ENCODE measurements at places on chromosomes 5 and 9.
A peak's percentile ranks its signal among the peaks of the same experiment; 100 is the strongest.

GRCh38 chr5:149912226-149912871 lies 32.2 kb downstream of the PDE6A start:
- DNase-seq: no peak

- peak; percentile 80 for DNase-seq
Observed at GRCh38 chr5:93602241-93603077, 19.4 kb downstream of the NR2F1 start.

- no peak for DNase-seq
Observed at GRCh38 chr9:134663084-134663483, 21.5 kb downstream of the COL5A1 start.

- no peak for DNase-seq
Observed at GRCh38 chr9:98154678-98155077, 35.7 kb upstream of the TRIM14 start.

DNA sequence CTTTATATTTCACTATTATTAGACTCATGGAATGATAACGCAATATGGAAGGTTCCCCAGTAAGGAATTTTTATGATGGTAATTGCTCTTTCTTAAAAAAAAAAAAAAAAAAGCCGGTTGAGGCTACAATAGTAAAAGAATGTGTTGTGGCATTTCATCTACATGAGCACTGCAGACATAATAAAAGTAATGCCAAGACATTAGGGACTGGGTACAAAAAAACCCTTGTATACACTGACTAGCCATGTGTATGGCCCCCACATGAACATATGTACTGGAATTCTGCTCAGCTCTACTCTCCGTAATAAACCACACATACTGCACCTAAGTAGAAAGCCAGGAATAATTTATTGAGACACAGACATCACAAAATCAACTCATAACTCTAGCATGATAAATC lies 218.4 kb downstream of the ADAMTS6 start:
- DNase-seq: no peak

DNA sequence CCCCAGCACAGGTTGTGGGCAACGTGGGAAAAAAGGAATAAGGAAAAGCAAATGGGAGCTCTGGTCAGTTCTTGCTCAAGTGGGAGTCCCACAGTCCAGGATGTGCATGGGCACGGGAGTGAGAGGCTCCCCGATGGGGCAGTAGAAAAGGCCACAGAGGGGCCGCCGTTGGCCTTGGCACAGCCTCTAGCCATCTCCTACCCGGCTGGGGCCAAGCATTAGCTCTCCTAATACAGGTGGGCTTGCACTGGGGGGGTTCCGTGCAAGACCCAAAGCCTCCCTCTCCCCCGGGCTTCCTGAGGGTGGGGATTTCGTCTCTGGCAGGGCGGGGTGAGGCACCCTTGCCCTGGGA lies 212.2 kb upstream of the MVB12B start:
- DNase-seq: no peak

- peak; percentile 32 for DNase-seq
Observed at GRCh38 chr5:119022017-119022745, 33.8 kb upstream of the DTWD2 start.

DNA sequence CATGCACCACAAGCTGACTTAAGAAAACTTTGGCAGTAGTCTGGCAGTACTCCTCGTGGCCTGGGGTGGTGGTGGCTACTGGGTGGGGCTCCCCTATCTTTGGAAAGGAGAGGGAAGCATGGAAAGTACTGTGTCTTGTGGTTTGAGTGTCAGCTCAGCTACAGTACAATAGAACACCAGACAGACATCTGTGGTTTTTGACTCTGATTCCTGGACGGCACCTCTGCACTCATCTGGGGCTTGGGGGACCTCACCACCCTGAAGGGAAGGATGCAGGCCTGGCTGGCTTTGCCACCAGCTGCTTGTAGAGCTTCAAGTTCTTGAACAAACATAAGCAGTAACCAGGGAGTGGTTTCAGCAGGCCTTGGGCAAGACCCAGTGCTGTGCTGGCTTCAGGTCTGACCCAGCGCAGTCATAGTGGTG lies 40.6 kb downstream of the TNFSF8 start:
- no peak for DNase-seq

- no peak for DNase-seq
Observed at GRCh38 chr9:8071445-8071798, 271.8 kb upstream of the DMAC1 start.

DNA sequence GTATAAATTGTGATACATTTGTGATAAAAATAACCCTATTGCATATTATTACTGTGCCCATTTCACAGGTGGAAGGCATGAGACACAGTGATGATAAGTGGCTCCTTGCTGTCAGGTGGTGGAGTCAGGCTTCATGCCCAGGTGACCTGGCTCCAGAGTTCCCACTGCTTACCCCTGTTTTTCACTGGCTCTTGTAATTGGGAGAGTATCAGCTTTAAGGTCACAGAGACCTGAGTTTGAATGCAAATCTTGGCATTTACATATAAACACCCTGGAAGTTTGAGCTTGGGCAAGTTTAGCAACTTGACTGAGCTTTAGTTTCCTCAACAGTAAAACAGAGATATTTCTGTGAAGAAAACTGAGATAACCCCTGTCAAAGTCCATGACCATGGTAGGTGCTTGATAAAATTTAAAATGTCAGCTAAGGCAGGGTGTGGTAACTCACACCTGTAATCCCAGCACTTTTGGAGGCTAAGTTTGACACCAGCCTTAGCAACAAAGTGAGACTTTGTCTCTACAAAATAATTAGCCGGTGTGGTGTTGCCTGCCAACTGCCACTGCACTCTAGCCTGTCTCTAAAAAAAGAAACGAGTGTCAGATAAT lies 29.2 kb downstream of the MAT2B start:
- DNase-seq: no peak

DNA sequence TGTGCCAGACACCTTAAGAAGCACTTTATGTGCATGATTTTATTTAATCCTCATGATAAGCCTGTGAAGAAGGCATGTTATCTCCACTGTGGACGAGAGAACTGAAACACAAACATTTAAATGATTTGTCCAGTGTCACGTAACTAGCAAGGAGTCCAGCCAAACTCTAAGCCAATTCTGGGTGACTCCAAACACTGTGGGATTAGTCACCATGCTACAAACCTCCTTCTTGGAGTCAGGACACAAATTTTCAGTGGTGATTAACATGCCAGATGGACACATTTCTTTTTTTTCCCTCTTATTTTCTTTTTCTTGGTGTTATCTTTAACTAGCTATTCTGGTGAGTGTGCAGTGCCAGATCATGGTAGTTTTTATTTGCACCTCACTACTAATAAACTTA lies 316.8 kb downstream of the NDUFS4 start:
- DNase-seq: no peak

DNA sequence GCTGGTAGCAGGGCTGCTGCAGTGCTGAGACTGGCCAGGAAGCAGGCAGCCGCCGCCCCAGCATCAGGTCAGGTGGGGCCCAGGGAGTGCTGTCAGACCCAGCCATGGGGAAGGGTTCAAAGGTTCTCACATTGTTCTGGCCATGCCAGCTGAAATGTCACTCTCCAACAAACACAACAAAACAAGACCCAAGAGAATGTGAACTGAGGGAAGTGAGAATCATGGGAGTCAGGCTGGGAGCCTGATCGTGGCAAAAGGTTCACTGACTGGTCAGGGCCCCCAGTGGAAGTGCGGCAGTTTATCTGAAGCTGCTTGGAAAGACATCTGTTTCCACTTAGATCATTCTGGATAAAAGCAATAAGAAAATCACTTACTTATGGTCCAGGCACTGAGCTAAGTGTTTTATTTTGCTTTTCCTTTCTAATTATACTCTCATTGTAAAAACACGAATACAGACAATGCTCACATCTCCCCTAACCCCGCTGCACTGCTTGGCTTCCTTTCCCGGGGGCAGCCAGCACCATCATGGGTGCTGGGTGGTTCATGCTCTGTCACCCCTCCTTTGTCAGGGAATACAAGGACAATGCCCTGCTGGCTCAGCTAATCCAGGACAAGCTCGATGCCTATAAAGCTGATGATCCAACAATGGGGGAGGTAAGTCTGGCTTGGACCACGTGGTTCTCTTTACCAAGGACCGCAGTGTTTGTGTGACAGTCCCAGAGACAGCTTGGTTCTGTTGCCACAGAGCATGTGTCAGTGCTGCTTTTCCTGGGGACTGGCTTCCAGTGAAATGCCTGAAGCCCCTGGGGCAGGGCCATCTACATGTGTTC lies 41.9 kb upstream of the CFAP157 start:
- DNase-seq: peak; percentile 23

DNA sequence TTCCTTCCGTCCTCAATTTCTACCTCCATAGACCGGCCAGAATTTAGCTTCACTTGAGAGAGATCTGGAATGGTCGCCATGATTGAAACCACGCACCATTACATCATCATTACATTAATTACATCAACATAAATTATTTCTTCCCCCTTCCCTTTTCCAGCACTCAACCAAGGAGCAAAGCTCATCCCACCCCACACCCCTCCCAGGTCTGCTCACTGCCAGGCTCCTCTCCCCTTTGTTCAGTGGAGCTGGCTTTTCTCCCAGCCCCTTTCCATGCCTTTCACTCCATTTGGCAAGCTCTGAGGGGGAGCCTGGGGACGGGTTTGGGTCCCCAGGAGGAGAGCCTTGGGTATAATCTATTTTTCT lies 8.4 kb downstream of the RACK1 start:
- DNase-seq: no peak

GRCh38 chr5:88000877-88001276 lies 267.8 kb downstream of the TMEM161B start:
- no peak for DNase-seq

DNA sequence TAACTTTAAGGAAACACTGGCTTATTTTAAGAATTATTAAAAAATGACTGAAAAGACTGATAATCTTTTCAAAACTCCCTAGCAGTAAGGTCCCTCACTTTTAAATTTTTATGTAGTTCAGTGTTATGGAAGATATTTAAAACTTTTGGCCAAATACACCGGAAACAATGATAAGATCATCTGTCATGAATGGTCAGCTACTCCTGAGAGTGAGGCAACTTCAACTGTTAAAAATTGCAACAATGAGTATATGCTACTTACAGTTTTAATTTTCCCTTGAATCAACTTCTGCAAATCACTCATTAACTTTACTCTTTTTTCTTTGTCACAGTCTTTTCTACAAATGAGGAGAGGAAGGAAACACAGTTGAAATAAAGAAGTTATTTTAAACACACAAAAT lies 10.8 kb downstream of the PUM3 start:
- no peak for DNase-seq

DNA sequence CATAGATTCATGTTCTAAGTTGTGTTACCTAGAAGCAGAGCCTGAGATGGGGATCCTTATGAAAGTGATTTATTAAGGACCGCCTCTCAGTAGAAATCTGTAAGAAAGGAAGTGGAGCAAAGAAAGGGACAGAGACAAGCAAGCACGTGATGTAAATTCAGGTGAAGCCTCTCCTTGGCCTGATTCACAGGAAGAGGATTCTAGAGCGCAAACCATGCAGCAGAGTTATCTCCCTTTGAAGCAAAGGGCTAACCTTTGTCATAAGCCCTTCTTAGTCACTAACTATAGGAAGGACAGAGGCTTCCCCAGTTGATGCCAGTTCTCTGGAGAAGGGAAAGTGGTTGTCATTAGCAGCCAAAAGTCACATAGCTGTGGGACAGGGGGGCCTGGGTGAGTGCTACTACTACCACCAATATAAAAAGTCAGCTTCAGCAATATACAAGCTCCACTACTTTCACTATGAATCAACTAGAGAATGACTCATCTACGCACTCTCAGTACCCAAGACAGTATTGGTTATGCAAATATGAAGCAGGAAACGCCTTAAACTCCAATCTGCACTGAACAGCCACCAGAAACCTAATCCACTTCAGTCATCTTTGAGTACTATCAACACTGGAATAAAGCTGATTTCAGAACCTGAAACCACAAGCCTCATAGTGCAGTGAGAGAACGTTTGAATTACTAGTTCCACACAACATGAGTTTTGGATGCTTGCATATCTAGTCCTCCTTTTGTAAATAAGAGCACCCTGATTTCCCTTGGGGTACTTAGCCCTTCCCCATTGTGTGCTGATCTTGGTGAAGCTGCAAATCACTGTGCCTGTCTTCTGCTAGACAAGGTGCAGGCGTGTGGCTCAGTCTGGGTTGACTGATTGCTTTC lies 162.7 kb downstream of the ZNF608 start:
- DNase-seq: no peak

GRCh38 chr5:123690821-123691220 lies 178.8 kb downstream of the CSNK1G3 start:
- DNase-seq: no peak

DNA sequence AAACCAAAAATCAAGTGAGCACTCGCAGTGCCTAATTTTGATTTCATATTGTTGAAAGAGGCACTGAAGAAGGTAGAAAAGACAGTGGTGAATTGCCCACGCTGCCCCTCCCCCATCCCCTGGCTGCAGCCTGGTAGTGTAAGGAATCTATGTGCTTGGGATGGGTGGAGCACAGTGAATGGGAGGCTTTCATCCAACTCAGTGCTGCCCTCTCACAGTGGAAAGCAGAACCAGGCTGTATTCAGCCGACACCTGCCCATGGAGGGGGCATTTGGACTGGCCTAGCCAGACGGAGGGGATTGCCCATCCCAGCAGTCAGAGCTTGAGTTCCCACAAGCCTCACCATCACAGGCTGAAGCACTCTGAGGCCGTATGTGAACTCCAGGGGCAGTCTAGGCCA lies 800.4 kb upstream of the DMAC1 start:
- DNase-seq: peak; percentile 13

- no peak for DNase-seq
Observed at GRCh38 chr5:17106521-17106920, 110.9 kb upstream of the BASP1 start.

DNA sequence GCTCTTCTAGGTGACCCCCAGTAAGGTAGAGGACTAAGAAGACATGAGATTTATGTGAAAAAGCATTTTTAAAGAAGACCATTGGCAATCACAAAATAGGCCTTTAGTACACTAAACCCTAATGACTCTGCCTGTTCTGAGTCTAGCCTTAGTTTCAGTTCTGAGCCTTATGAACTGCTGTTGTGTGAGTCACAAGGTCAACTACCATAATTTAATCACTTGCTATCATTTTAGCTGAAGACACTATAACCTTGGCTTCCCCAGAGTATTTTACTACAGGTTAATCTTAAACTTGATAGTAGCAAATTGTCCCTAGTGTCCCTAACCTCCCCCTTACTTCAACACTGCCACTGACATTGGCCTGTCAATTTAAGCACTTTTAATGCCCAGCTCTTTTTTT lies 34.4 kb downstream of the APC start:
- no peak for DNase-seq

DNA sequence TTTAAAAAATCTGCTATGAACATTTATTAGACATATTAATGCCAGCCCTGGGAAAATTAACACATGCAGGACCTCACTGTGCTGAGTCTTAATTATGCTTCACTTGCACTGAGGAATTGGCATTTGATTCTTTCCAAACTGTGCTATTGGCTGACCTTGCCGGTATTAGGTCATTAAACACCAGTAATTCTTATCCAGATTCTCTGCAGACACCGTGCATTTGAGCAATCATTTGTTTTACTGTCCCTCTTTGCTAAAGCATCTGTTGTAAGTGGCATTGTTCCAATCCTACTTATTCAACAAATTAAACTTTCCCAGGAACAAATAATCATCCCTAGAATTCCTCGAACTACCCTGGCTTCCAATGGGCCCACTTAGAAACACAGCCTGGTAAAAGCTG lies 145.0 kb downstream of the SLC12A2 start:
- no peak for DNase-seq

All from neural progenitor cell (in vitro differentiated cells).